Body of pancreas (tissue), 4 donors: ENCODE measurements at places on chromosomes 11 and 22.
A peak's percentile ranks its signal among the peaks of the same experiment; 100 is the strongest.

DNA sequence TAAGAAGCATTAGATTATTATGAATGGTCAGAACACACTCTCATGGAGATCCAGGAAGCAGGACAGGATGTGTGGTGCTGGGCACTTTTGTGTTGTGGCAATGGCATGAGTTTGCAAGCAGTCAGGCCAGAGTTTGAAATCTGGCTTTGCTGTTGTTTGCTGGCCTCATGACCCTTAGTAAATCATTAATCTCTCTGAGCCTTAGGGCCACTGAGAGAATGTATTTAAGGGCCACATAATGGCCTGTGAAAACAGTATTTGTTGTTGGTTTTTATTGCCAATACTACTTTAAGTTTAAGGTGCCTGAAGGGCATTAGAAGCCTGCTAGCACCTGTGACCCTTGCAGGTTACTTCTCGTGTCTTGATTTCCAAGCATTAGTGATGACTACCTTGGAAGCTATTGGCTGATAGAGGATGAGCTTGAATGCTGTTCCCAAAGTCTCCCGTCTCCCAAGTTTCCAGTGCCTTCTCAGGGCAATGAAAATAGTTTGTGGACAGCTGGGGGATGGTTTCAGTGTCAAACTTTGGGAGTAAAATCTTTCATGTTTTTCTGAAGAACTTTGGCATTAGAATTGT, 24.6 kb downstream of the STIM1 start:
- peak; percentile 56 for DNase-seq

- no peak for DNase-seq
These were observed 98.7 kb upstream of the SORL1-AS1 start for GRCh38 chr11:121551463-121551862.

GRCh38 chr11:31874631-31875191, 63.6 kb upstream of the PAX6 start:
- no peak for DNase-seq

DNA sequence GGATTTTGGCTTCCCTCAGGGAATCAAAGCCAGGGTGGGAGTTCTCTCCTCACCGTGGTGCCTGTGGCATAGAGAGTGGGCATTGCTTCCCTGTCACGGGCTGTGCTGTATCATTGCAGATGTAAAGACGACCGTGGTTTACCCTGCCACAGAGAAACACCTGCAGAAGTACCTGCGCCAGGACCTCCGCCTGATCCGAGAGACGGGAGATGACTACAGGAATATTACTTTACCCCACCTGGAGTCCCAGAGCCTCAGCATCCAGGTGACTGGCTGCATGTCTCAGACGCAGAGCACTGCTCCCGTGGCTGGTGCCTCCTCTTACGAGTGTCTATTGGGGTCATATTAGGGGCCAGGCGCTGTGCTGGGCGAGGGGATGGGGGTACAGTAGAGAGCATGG, 24.2 kb upstream of the ST3GAL4 start:
- no peak for DNase-seq

DNA sequence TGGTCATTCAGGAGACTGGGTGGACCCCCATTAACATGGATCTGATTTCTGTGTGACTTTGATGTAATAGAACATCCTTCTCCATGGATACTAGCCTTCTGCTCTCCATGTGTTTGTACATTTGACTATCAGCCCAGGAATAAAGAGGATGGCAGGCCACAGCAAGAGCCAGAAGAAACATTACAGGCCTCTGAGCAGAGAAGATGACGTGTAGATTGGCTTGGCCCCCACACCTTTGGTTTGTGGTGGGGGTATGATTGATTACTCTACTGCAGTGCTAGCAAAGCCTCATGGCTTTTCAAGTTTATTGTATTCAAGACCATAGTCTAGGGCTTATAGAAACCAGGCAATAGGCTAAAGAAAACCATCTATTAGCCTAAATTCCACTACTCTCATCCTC, 77.0 kb downstream of the GRAMD1B start:
- DNase-seq: no peak

DNA sequence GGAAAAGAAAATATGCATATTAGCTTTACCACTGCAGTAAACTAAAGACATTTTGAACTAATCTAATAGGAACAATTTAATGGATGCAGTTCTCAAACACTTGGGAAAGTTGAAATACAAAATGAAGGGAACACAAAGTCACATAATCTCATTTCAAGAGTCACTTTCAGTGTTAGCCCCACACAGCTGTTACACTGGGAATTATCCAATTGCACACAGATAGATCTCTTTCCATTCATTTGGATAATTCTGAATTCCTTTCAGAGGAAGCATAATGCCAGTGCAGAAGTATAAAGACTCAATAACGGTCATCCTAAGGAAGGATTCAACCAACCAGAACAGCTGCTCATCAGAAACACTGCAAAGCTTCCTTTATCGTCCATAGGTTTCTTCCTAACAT, 173.3 kb downstream of the GRIA4 start:
- DNase-seq: no peak

GRCh38 chr11:131446590-131447275, 76.3 kb downstream of the NTM start:
- DNase-seq: no peak

DNA sequence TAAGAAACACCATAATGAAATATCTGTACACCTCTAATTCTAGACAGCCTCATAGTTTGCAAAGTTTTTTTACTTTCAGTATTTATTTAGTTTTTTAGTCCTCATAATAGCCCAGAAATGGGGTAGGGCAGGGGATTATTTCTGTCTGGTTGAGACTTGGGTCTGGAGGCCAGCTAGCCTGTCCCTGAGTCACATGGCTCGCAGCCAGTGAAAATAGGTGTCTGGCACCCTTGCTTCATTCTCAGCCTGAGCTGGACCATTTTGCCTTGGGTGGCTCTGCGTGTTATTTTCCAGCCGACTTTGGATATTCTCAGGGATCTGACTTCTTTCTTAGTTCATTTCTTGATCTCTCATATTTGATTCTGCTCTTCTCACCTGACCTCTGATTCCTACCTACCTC, 123.9 kb upstream of the NARS2 start:
- DNase-seq: peak; percentile 10

DNA sequence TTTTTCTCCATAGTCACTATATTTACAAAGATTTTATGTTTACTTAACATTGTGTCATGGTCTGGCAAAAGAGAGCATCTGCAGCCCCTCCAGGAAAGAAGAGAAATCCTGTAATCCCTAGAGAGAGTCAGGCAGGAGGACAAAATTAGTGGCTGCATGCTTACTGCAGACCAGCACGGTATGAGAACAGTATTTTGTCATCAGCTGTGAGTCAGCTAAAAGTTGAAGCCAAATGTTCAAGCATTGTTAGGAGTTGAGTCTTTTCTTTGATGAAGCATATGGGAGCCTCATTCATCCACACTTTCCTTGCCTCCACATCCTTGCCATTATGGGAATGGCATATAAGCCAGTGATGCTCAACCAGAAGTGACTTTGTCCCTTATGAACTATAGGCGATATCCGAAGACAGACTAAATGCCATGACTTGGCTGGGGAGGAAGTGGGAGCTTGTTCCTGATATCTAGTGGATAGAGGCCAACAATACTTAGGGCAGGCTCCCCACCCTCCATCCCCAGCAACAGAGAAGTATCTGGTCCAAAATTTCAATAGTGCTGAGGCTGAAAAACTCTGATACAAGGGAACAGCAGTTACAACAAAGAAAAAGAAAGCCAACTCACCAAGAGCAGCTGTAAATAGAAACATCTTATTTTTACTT, 112.0 kb upstream of the OR5AK2 start:
- DNase-seq: no peak

DNA sequence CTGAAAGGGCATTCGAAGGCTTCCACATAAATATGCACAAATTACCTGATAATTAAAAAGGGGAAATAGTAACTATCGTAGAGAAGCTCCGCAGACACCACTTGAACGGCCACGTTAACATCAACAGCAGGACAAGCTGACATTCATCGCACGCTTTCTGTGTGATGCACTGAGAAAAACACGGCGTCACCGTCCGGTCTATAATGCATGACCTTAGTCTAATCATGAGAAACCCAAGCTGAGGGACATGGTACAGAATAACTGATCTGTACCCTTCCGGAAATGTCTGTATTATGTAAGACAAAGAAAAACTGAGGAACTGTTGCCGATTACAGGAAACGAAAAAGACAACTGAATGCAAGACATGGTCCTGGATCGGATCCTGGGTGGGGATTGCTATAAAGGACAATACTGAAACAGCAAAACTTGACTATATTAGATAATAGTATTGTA, 678 bp upstream of the RANGAP1 start:
- DNase-seq: no peak

GRCh38 chr11:1389932-1390568, at the start of gene BRSK2:
BRSK2 (plus strand) TSS chr11:1389934; CDS start chr11:1390285, 351 bp downstream.
- peak; percentile 56 for DNase-seq

DNA sequence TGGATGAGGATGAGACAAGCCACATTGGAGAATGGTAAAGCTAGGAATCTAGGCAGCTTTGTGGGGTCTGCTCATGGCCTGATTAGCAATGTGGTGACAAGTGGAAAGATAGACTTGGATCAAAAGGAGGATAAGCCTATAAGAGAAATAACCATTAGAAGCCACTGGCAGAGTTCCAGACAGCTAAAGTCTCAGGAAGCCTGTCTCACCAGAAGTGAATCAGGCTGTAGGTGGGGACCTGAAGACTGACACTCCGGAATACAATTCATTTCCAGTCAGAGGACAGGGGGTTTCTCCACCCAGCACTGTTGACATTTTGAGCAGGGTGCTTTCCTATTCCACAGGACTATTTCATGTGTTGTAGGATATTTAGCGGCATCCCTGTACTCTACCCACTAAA, 129.7 kb downstream of the ARHGAP42 start:
- no peak for DNase-seq

DNA sequence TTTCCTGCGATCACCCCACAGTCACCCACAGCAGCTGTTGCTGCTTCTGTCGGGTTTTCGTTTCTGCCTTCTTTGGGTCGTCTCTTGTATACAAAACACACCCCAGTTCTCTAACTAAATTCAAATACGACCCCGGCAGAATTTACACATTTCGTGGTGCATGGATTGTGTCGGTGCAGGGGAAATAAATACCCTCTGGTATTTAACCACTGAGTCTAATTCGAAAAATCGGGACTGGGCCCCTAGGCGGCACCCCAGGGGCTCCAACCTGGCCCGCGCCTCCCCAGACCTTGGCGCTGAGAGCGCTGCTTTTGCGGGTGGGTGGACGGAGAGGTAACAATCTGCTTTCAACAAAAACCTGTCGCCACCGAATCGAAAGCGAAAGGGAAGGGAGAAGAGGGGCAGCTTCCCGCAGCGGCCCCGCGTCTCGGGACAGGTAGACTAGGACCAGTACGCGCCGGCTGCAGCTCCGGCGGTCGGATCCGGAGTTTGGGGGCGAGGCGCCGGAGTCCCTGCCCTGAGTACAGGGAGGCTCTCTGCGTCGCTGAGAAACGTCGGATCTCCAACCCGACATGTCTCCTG, 4.4 kb downstream of the ALX4 start:
- DNase-seq: peak; percentile 29

- no peak for DNase-seq
These were observed 179.6 kb upstream of the PDGFD start for GRCh38 chr11:104343578-104343977.

- peak; percentile 68 for DNase-seq
These were observed 49.2 kb downstream of the DBX1 start for GRCh38 chr11:20110908-20111669.

DNA sequence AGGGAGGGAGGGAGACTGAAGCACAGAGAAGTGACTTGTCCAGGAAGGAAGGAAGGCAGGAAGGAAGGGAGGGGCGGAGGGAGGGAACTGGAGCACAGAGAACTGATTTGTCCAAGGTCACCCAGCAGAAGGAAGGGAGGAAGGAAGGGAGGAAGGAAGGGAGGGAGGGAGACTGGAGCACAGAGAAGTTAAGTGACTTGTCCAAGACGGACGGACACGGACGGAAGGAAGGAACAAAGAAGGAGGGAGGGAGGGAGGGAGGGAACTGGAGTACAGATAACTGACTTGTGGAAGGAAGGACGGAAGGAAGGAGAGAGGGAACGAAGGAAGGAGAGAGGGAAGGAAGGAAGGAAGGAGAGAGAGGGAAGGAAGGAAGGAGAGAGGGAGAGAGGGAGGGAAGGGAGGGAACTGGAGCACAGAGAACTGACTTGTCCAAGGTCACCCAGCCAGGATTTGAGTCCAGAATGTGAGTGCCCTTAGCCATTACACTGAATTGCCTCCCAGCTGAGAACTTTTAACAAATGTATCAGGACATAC, 1.5 kb downstream of the SLC35F2 start:
- no peak for DNase-seq

DNA sequence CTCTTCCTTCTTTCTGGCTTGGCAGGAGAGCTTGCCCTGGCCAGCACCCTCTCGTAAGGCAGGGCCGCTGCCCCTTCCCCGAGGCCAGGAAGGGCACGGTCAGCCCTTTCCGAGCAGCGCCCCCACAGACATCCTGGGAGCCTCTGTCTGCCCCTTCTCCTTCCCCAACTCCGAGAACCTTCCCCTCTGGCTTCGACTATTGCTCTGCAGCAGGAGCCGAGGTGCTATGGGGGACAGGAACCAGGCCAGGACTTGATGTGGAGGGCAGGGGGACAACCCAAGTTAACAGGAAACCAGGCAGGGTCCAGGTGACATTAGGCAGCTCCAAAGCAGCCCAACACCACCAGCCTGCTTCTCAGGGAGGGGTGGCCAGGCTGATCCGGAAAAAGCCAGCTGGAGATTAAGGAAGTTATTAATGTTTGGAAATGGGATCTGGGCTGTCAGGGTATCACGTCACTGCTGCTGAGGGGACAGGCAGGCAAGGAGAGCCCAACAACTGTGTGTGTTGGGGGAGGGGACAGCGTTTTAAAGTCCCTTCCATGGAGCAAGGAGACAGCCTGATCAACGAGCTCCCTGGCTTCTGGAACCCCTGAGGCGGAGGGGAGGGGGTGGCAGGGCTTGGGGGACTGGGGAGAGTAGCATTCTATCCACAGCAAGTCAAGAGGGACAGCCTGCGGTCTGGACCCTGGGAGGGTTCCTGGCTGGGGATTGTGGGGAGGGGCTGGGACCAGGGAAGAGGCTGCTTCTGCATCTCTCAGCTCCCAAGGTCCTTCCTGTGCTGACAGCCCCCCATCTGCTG, 27.3 kb downstream of the SYT7 start:
- DNase-seq: peak; percentile 26

DNA sequence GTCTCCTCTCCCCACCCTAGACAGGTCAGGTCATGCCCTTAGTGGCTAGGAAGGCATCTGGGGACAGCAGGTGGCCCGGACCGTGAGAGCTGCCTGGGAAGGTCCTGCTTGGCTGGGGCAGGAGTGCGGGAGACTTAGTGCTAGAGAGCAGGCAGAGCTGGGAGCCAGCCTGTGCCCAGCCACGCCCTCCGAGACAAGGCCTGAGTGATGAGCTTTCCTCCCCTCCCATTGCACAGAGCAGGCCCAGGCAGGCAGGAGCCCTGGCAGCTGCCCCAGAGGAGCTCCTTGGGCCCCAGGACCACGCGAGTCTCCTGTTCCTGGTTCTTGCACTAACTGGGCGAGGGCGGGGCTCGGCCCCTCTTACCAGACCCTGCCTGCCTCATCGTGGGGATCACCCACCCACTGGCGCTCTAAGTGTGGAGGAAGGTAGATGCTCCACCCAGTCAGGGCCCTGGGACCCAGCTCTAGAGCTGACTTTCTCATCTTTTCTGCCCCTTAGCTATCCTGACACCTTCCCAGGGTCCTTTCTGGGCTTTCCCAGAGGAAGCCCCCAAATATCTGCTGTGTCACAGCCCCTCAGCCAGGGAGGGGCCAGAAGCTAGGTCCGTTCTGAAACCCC, 44.9 kb downstream of the MACROD1 start:
- peak; percentile 37 for DNase-seq

GRCh38 chr11:125347261-125347585, 148.8 kb downstream of the FEZ1 start:
- DNase-seq: no peak

- DNase-seq: no peak
These were observed 7.7 kb upstream of the ANKRD42 start for GRCh38 chr11:83185767-83186166.
